ENCODE measurements at places on chromosomes 2 and 18. TPM values are rescaled to one million over a fixed set of nuclear protein-coding genes. Genes with fewer than 3 reads are reported as not detected.

KCNS3 gene
- total RNA-seq = 4.0 TPM

CYP27C1 gene
- 0.11 TPM for total RNA-seq

FAM228A gene
- 0.11 TPM for total RNA-seq

CXCR1 gene
- total RNA-seq = 0.44 TPM

RNF125 gene
- total RNA-seq = 3.5 TPM

TTC21B gene
- total RNA-seq = 15.5 TPM

FBXO48 gene
- total RNA-seq = 1.0 TPM

SCN2A gene
- total RNA-seq = 0.08 TPM

PROKR1 gene
- total RNA-seq = not detected

GTF2A1L gene
- not detected for total RNA-seq

KANSL1L gene
- 18.1 TPM for total RNA-seq

RAB3GAP1 gene
- 48.6 TPM for total RNA-seq

AQP12A gene
- total RNA-seq = not detected

SPDYA gene
- 0.14 TPM for total RNA-seq

MOCOS gene
- total RNA-seq = 0.33 TPM

PXDN gene
- 15.7 TPM for total RNA-seq

FAM237A gene
- not detected for total RNA-seq

AOX1 gene
- total RNA-seq = 3.6 TPM

HRH4 gene
- 0.33 TPM for total RNA-seq

SERPINB13 gene
- total RNA-seq = not detected

APCDD1 gene
- total RNA-seq = 38.0 TPM

WNT6 gene
- 1.0 TPM for total RNA-seq

TET3 gene
- 2.3 TPM for total RNA-seq

ATP6V1B1 gene
- total RNA-seq = not detected

C2orf66 gene
- not detected for total RNA-seq

CYS1 gene
- 3.3 TPM for total RNA-seq

RESP18 gene
- not detected for total RNA-seq

C2orf72 gene
- total RNA-seq = 0.05 TPM

SLC40A1 gene
- total RNA-seq = 44.0 TPM

RAB17 gene
- 4.5 TPM for total RNA-seq

ICA1L gene
- total RNA-seq = 6.5 TPM

GREB1L gene
- total RNA-seq = 12.3 TPM

PRSS56 gene
- not detected for total RNA-seq

SSB gene
- 54.8 TPM for total RNA-seq

GPR55 gene
- not detected for total RNA-seq

RFX8 gene
- not detected for total RNA-seq

HAAO gene
- total RNA-seq = 2.3 TPM

BOLL gene
- not detected for total RNA-seq

ALPI gene
- not detected for total RNA-seq

NYAP2 gene
- total RNA-seq = not detected

SERPINB4 gene
- not detected for total RNA-seq

GKN2 gene
- not detected for total RNA-seq
